Inflammatory macrophage treated with lipopolysaccharide for 4 hours (primary cell): ENCODE measurements at places on chromosomes 13 and 19.

DNA sequence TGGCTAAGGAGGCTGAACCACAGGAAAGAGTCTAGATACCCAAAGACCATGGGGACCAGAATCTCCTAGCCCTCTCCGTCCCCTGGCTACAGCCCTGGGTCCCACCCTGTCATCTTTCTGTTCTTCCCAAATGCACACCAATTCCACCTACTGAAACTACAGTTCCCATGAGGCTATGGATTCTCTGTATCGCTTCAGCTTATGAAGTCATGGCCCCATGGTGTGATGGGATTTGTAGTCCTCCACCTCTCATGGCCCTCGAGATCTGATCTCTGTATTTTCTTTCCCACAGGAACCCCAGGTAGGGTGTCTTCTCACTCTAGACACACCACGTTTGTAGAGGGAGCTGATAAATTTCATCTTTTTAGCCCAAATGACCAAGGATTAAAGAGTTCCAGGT, 11.8 kb downstream of the PTPRH start:
- no peak for DNase-seq

DNA sequence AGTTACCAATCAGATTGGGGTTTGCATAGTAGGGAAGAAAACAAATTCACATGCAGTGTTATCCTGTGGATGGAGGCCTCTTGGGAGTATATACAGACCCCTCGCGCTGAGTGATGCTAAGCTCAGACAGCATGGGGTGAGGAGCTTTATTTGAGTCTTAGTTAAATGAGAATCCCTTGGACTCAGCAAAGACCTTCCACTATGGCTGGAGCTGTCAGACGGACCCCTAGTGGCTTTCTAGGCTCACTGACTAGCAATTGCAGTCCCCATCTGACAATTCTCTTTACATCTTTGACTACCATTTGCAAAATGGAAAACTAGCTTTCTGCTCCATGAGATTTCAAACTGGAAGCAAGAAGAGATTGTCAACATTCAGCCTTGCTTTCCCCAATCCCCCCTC, 90.4 kb downstream of the STOML3 start:
- no peak for DNase-seq

DNA sequence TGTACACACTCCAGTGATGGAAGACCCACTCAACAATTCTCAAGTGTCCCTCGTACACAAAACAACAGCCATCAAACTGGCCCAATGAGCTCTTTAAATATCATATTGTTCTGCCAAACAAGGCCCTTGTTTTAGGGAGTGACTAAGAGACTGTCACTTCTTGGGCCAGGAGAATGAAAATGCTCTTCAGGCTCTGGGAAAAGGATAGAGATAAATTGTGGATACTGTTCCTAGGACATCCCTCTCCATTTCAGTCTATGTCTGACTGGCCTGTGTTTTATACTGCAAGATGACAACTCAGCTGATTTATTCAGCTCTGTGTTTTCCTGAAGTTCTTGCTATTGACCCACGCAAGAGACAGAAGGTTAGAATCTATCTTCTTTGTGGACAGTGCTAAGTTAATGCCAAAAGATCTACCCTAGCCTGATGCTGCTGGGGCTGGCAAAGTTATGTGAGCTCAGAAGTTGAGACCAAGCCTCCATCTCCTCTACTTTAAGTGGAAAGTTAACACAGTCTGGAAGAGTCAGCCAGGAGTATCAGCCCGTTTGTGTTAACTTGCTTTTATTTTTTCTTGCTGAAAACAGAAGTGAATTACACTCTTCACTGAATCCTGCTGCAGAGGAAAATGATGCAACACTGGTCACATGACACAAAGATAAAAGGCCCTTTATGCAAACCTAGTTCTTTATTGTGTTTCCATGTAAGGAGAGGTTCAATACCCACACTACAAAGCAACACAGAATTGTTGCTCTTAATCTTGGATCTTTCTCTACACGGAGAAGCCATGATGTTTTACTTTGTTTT, 14.6 kb downstream of the FRY start:
- peak; percentile 78 for DNase-seq

GRCh38 chr13:25753976-25754375, 297.8 kb downstream of the SHISA2 start:
- no peak for DNase-seq

DNA sequence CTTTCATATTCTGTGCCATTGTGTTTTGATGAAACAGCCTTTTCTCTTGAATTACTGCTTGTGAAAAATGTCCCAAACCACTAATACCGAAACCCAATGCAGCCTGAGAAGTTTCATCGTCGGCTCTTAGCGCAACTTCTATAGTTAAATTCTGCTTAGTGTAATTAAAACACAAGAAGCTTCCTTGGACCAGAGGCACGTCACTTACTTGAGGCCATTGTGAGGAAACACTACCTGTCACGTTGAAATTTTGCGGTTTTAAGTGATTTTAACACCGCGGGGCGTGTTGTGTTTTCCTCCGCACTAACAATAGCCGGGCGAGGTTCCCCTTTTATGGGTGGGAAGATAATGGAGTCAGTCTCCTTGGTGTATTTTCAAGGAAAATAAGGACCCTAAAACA, 70.9 kb downstream of the GGACT start:
- peak; percentile 35 for DNase-seq

- DNase-seq = no peak
These were observed 2.1 kb downstream of the TRIM13 start for GRCh38 chr13:49998714-49999624.

- peak; percentile 85 for DNase-seq
These were observed 62.1 kb downstream of the DGKH start for GRCh38 chr13:42110410-42111155.

GRCh38 chr19:45403781-45404556, 900 bp downstream of the PPP1R13L start:
- no peak for DNase-seq

GRCh38 chr13:36282821-36283432, 14.7 kb downstream of the CCDC169 start:
- DNase-seq = peak; percentile 36
